ENCODE measurements at places on chromosomes 12 and 14. TPM values are rescaled to one million over a fixed set of nuclear protein-coding genes. Genes with fewer than 3 reads are reported as not detected.

DNA sequence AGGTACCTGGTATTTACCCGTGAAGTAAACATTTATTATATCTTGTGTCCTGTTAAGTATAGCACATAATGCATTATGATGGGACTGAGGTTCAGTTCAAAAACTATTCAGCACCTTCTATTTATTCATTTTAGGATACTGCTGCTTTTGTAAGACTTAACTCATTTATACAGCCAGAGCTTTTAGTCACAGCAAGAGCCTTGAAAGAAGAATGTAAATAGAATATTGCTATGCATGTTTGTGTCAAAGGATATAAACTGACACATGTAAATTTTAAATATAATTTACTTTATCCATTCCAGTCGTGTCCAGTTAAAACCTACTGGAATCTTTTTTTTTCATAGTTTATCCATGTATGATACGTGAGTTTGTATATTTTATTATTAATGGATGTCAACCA lies 168.8 kb downstream of the FUT8 start:
- DNase-seq, result no peak

- DNase-seq, result peak; percentile 77
Measured at GRCh38 chr14:20855652-20856291, 35.4 kb upstream of the RNASE3 start.

DNA sequence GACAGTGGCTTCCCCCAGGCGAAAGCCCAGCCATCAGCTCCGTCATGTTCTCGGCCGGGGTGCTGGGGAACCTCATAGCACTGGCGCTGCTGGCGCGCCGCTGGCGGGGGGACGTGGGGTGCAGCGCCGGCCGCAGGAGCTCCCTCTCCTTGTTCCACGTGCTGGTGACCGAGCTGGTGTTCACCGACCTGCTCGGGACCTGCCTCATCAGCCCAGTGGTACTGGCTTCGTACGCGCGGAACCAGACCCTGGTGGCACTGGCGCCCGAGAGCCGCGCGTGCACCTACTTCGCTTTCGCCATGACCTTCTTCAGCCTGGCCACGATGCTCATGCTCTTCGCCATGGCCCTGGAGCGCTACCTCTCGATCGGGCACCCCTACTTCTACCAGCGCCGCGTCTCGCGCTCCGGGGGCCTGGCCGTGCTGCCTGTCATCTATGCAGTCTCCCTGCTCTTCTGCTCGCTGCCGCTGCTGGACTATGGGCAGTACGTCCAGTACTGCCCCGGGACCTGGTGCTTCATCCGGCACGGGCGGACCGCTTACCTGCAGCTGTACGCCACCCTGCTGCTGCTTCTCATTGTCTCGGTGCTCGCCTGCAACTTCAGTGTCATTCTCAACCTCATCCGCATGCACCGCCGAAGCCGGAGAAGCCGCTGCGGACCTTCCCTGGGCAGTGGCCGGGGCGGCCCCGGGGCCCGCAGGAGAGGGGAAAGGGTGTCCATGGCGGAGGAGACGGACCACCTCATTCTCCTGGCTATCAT lies 663 bp downstream of the PTGER2 start:
- DNase-seq, result peak; percentile 26

GRCh38 chr12:57234571-57235016 lies 5.1 kb downstream of the SHMT2 start:
- DNase-seq, result no peak

- no peak for DNase-seq
Measured at GRCh38 chr14:105142651-105143450, 25.7 kb downstream of the JAG2 start.

- peak; percentile 95 for DNase-seq
Measured at GRCh38 chr12:89352492-89353187, at the start of gene DUSP6. Gene DUSP6 (minus strand): TSS chr12:89352501. CDS start chr12:89352039, 462 bp downstream.

The KRT7 gene
- 13.9 TPM for total RNA-seq

Data from Caco-2 (cell line).